ENCODE measurements at places on chromosomes 6 and 20. TPM values are rescaled to one million over a fixed set of nuclear protein-coding genes. Genes with fewer than 3 reads are reported as not detected.

Gene MYL9
- total RNA-seq = 7.7 TPM

Gene RAB22A
- 21.9 TPM for total RNA-seq

Gene GFRAL
- total RNA-seq = not detected

Gene MLIP
- not detected for total RNA-seq

Gene BMP6
- total RNA-seq = 1.2 TPM

Gene HTR1B
- not detected for total RNA-seq

Gene ZNF311
- total RNA-seq = not detected

Gene NUS1
- 24.6 TPM for total RNA-seq

Gene GNRH2
- total RNA-seq = 1.9 TPM

Gene RRP36
- 33.3 TPM for total RNA-seq

Gene EZR
- 559 TPM for total RNA-seq

Gene RIPOR3
- 0.69 TPM for total RNA-seq

Gene TMC2
- total RNA-seq = not detected

Gene ZNF322
- 2.8 TPM for total RNA-seq

Gene MED20
- 4.3 TPM for total RNA-seq

Gene FAM83C
- not detected for total RNA-seq

Gene PARD6B
- total RNA-seq = 5.0 TPM

Gene ZSCAN26
- total RNA-seq = 9.6 TPM

Gene TBX18
- not detected for total RNA-seq

Gene SLC22A23
- 6.3 TPM for total RNA-seq

Gene SPDEF
- total RNA-seq = 0.35 TPM

Gene PAX1
- not detected for total RNA-seq

Gene C6orf132
- not detected for total RNA-seq

Gene ENPP4
- 4.5 TPM for total RNA-seq

Gene DBNDD2
- total RNA-seq = 15.1 TPM

Gene IL17A
- total RNA-seq = not detected

Gene GPR63
- total RNA-seq = 0.10 TPM

Gene OLIG3
- total RNA-seq = not detected

Gene FAM8A1
- 17.0 TPM for total RNA-seq

Gene TXLNB
- 0.47 TPM for total RNA-seq

Gene SLC17A2
- not detected for total RNA-seq

Gene BTNL2
- not detected for total RNA-seq

Gene MRPL14
- total RNA-seq = 11.8 TPM

Gene HLA-DRB1
- 186 TPM for total RNA-seq

Gene MAP3K4
- 61.5 TPM for total RNA-seq

Data from CD4-positive, CD25-positive, alpha-beta regulatory T cell (primary cell).